ENCODE measurements at places on chromosomes 5 and 9. TPM values are rescaled to one million over a fixed set of nuclear protein-coding genes. Genes with fewer than 3 reads are reported as not detected.

Gene PFN3
- total RNA-seq = not detected

DNA sequence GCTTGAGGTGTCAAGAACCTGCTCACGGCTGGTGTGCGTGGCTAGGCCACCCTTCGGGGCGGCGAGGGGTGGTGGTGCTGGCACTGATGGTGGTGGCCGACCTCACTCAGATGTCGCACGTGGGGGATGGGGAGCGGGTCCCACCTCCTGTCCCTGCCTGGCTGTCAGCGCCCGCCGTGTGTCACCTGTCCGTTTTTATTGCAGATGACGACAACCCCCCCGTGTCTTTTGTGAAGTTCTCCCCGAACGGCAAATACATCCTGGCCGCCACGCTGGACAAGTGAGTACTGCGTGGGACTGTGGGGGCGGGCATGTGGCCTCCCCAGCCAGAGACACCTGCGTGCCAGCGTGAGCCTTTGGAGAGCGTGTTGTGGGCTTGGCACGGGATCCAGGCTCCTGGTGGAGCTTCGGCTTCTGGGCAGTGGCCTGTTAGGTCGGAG, 10.1 kb downstream of the RNU6ATAC start:
- no peak for DNase-seq

Gene ECM2
- total RNA-seq = not detected

GRCh38 chr5:65871182-65871581, 55.2 kb upstream of the ERBIN start:
- DNase-seq = no peak

DNA sequence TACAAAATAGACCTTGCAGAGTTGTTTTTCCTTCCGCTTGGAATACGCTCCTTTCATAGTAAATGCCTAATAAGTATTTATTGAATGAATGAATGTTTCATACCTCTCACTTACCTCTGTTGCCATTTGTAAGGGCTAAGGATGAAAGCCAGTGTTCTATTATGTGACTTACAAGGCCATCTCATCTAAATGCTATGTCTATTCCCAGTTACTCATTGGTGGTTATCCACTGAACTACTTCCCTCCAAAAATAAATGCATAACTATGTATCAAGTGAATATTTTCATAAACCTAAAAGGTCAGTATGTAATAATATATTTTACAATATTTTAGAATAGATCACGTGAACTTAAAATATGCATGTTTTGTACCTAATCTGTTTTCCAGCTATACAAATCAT, 670.5 kb upstream of the RGMB start:
- no peak for DNase-seq

DNA sequence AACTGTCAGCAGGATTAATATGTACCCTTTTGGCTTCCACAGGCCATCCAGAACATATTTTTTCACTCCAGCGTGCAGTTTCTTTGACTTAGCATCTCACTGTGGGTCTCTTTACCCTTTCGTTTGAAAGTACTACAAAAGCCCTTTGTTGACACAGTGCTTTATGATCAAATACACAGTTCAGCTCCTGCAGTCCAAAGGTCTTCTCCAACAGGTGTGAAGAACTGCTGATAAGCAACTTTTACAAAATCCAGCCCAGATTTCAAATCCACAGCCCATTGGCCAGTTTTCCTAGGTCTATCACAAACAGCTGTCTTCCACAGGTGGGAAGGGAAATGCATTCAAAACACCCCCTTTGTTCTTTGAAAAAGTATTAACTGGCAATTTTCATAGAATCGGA, 54.8 kb downstream of the MYO10 start:
- no peak for DNase-seq

DNA sequence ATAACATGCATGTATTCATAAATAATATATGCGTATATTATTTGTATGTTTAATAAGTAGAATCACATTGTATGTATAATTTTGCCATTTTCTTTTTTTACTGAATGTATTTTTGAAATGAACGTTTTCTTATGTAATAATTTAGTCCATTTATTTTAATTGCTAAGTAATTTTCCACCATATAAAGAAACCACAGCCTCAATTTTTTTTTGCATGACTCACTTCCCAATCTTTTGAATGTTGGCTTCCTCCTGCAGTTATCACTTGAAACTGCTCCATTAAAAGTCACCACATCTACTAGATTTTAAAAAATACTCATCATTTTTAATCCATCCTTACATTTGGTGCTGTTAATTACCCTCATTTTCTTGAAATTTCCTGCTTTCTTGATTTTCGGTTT, 363.3 kb upstream of the MEF2C start:
- DNase-seq = no peak

DNA sequence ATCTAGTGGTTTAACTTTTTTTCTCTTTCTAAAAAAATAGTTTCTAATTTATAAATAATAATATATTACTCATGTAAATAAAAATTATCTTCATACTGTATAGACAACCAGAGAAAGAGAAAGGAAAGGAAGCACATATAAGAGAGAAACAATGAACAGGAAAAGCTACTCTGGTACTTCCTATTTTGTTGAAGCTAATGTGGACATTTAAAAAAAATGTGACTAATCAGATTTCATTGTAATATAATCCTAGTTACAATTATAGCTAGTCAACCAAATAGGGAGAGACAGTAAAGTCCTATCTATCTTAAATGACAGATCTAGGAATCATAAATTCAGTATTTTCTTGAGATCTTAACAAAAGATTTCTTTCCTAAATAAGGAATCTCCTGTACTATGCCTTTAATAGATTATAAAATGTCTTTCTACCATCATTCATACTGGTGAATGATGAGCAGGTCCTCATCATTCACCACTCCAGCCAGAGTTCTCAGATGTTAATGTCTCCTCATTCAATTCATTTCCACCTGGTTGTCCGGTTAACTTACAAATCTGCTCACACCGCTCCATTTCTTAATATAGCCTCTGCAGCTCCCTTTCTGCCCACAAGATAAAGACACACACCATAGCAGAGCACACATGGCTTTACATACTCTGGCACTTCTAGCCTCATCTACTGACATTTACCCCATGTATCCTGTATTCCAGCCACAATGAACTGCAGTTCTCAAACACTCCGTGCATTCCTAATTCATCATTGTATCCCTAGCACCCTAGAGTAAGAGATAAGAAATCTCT, 30.9 kb downstream of the ZFR start:
- DNase-seq = no peak

DNA sequence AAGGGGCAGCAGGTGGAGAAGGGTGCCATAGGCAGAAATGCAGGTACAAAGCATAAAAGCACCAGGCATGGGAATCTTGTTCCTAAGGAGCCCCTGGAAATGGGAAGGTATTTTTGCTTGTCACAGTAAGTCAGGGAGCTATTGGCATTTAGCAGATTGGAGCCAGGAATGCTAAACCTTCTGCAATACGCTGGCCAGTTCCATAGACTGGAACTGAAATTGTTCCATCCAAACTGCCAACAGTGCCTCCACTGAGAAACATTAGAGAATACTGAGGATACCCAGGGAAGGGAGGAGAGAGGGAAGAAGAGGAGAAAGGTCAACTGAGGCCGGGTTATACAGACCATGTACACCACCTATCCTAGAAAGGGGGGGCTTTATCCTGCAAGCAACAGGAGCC, 162.7 kb downstream of the MED27 start:
- no peak for DNase-seq

DNA sequence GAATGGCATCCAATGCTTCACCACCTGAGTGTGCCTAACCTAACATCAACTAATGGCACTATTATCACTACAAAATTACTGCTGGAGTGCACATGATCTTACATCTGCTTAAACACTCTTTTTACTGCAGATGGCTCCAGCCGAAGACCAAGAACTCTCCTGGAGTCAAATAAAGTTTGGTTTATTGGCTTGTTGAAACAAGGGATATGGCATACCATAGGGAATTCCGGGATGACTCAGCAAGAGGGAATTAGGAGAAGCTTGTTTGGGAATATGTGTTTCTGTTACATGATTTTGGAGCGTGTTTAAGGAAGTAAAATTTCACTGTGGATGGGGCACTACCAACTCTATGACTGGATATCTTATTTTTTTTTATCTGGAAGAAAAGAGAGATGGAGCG, 872.6 kb downstream of the DTWD2 start:
- DNase-seq = no peak

- DNase-seq = no peak
Measured at GRCh38 chr9:69817202-69817601, 3.4 kb upstream of the CFAP95 start.

GRCh38 chr9:75382126-75382525, 293.8 kb downstream of the OSTF1 start:
- DNase-seq = no peak

Gene FAM169A
- 4.6 TPM for total RNA-seq

DNA sequence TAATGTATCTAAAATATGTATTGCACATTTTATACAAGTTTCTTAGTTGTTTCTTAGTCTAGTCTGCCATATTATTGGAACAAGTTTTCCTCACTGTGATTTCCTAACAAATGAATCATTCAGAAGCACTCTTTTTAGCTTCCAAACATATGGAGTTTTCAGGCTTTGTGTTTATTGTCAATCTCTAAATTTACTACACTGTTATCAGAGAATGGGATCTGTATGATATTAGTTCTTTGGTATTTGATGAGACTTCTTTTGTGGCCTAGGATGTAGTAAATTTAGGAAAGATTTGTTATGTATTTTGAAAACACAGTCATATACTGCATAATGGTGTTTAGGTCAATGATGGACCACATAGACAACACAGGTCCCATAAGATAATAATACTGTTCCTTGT, 25.7 kb downstream of the SREK1IP1 start:
- DNase-seq = no peak

GRCh38 chr9:38523121-38523520, 97.3 kb downstream of the ANKRD18A start:
- DNase-seq = no peak

GRCh38 chr5:116703941-116704340, 129.3 kb upstream of the SEMA6A start:
- DNase-seq = no peak

GRCh38 chr5:171437286-171437821, 17.9 kb downstream of the FGF18 start:
- no peak for DNase-seq

DNA sequence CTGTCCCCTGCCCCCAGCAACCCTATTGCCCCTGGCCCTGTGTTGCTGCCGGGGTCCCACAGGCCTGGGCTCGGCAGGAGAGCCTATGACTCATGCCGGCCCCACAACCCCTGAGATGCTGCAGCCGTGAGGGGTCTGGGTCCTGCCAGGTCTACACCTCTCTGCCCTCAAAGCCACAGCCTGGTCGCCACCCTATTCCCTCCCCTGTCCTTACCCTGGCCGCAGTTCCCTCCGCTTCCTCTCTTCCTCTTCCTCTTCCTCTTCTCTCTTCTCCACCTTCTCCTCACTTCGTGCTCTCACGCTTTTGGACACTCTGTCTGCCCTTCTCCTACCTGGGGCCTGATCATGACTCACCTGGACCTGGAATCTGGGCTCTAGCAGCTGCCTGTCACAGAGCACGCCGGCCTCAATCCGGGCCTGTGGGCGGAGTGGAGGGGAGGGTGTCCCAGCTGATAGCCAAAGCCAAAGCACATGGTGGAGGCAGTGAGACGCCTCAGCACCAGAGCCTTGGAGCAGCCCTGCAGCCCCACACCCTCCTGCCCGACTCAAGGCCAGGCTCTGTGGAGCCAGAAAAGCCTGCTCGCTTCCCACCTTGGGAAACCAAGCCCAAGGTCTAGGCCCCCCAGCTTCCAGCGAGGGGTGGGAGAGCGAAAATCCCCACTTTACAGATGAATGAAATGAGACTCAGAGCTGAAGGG, 26.8 kb upstream of the CSF1R start:
- DNase-seq = peak; percentile 7

DNA sequence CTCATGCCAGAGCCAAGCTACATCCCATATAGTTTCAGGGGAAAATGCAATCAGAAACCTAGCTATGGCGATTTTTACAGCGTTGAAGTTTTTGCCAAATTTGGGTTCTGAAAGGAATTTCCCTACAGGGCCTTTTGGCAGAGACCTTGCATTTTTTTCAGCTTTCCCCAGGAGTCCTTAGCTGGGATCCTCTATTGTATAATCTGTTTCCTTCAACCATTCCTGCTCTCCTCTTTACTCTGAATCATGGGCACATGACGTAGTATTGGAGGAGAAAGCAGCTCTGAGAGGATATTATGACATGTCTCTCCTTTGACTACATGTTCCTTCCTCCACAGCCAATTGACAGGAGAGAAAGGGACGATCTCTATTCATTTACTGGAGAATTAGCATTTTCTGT, 118.5 kb upstream of the ERCC6L2 start:
- DNase-seq = no peak

DNA sequence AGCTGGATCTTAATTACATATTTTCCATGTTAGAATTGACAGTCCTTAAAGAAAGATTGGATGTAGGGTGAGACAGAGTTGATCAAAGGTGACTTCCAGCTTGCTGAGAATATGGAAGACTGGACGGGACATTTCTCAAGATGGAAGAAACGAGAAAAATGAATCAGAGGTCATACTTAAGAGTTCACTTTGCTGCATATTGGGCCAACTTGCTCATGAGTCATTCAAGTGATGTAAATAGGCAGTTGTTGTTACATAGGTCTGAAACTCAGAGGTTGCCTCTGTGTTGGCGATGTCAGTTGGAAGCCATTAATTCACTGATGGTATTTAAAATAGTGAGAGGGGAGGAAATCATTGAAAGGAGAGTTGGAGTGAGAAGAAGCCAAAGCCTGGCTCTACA, 132.8 kb downstream of the CD180 start:
- DNase-seq = no peak

GRCh38 chr5:75002271-75002670, 50.1 kb downstream of the GCNT4 start:
- no peak for DNase-seq

GRCh38 chr9:15307523-15307841, 466 bp upstream of the TTC39B start:
- no peak for DNase-seq

Gene FOXI1
- total RNA-seq = not detected

- DNase-seq = no peak
Measured at GRCh38 chr5:167160388-167160787, 1131.1 kb upstream of the WWC1 start.

- DNase-seq = no peak
Measured at GRCh38 chr9:27108981-27109541, at the start of gene TEK. TEK (plus strand) TSS chr9:27109225; CDS start chr9:27109591, 366 bp downstream.

Gene CCL27
- total RNA-seq = not detected

- no peak for DNase-seq
Measured at GRCh38 chr9:99185934-99186333, 35.8 kb downstream of the ALG2 start.

Gene PCDHB11
- total RNA-seq = not detected

DNA sequence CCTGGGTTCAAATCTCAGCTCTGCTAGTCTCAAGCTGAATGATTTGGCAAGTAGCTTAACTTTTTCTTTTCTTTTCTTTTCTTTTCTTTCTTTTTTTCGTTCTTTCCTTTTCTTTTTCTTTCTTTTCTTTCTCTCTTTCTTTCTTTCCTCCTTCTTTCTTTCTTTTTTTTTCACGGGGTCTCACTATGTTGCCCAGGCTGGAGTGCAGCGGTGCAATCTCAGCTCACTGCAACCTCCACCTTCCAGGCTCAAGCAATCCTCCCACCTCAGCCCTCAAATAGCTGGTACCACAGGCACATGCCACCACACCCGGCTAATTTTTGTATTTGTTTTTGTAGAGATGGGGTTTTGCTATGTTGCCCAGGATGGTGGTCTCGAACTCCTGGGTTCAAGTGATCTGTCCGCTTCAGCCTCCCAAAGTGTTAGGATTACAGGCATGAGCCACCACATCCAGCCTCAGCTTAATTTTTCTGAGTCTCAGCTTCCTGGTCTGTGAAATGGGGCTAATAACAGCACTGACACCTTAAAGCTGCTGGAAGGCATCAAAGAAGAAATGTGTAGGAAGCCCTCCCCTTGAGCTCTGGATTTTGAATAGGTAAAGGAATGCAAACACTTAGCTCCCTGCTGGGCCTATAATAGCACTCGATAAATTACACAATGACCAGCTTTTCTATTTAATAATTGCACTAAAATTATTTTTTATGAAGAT, 17.5 kb upstream of the PPARGC1B start:
- DNase-seq = no peak
